ENCODE measurements at places on chromosomes 3 and 15.

DNA sequence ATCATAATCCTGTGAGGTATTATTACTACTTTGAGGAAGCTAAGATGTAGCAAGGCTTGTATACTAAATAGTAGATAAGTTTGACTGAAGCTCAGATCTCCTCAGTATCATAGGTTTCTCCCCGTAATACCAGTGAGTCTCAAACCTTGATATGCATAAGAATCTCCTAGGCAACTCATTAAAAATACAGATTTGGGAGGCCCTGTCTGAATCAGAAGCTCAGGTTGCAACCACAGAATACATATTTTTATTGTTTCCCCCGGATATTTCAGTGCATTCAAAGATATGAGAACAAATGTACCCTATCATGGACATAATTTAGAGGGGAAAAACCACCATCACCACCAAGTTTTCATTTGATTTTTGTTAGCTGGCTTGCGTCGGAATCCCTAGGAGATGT is 242.1 kb upstream of the C2CD4B start:
- DNase-seq, result peak; percentile 28

GRCh38 chr15:42511007-42511391 is 15.6 kb downstream of the SNAP23 start:
- DNase-seq, result peak; percentile 40

DNA sequence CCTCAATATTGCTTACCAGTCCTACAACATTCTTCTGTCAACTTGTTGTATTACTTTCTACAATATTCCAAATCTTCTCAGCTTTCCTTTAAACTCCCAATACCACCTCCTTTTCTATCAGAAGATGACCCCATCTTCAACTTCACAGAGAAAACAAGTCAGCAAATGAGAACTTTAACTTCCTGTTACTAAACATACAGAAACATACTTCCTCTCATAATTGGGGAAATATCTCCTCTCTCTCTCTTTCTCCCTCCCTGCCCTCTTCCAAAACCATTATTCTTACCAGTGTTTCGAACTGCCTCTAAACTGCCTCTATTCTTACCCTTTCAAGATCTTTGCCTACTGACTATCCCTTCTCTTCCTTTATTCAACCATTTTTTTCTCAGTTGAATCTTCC is 1.8 kb upstream of the SNAP23 start:
- no peak for DNase-seq

DNA sequence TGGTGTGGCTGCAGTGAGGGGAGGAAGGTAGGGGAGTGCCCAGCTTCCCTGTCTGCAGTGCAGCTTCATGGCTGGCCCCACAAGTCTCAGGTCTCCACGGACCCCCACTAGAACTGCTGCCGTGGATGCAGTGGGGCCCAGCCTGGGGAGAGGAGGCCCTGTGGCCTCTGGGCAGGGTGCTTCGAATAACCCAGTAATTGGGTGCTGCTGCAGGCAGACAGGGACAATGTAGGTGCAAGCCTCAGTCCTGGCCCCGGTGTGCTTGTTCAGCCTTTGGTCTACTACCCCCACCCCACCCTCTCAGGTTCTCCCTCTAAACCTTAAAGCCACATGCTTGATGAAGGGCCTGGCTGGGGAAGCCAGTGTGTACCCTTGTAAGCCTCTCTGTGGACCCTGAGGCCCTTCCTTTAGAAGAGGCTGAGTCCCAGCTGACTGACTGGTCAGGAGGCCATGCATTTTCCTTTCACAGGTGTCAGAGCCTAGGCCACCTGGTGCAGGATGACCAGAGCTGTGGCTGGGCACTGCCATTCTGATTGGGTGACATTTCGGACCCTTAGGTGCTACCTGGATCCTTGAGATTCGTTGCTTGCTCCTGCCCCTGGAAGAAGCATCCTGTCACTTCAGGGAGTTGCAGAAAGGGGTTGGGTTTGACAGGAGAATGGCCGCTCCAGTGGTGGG is 21.1 kb upstream of the EXOG start:
- no peak for DNase-seq

DNA sequence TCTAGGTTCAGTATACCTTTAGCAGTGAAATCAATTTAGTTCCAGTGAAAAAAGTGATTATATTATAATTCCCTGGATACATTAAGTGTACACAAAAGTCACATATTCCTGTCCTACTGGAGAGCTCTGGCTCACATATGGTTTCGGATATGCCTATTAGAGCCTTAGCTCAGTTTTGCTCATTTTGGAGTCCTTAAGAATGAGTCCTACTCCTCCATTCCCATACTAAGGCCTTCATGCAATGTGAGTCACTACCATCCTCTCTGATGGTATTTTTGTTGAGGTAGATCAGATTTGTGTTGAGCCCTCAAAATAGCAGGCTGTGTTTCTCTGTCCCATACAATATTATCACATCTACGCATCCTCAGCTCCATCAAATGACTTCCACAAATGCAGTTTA is 294.2 kb upstream of the COL8A1 start:
- DNase-seq, result peak; percentile 71

DNA sequence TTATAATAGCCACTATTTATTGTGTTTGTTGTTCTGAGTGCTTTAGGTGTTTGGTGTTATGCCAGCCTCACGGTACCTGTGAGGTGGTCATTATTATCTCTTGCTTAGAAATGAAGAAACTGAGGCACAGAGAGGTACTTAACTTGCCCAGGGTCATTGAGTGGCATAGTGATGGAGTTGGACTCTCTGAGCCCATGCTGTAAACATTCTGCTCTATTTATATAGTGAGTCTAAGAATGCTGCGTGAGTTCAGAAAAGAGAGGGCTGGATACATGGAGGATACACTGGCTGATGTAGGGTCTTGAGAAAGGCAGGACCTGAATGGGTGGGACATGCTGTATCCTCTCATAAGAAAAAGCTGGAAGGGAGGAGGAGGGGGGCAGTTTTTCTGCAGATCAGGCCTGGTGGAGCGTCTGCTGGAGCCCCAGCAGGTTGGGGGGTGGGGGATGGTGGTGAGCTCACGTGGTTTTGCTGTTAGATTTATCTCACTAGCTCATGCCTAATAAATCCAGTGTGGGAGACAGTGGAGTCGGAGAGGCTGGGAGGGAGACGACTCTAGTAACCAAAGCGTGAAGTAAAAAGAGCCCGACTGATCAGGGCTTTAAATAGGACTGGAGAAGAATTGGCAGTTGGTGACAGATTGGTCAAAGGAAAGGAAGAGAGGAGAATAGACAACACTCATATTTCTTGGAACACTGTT is 16.0 kb downstream of the MED12L start:
- no peak for DNase-seq

GRCh38 chr15:67249830-67250229 is 4.6 kb downstream of the AAGAB start:
- no peak for DNase-seq

DNA sequence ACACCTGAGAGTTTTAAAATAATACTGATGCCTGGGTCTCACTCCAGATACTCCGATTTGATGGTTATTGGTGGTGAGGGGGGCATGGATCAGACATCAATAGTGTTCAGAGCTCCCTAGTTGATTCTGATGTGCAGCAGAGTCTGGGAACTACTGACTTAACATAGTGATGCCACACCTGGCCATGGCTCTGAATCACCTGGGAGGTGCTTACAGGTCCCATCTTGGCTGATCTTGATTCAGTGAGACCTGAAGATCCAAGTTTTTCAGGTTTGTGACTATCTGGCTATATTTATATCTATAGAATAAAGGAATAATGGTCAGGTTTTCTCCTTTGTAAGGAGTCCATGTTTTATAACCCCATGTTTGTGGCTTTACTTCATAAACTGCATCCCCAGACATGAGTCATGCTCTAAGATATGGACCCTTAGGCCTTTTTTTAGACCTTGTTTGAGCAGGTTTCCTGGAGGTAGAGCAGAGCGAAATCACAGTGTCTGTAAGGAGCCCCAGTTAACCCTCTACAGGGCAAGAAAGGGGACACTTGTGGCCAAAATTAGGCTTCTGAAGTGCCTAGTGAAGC is 101.4 kb downstream of the LARS2 start:
- no peak for DNase-seq

DNA sequence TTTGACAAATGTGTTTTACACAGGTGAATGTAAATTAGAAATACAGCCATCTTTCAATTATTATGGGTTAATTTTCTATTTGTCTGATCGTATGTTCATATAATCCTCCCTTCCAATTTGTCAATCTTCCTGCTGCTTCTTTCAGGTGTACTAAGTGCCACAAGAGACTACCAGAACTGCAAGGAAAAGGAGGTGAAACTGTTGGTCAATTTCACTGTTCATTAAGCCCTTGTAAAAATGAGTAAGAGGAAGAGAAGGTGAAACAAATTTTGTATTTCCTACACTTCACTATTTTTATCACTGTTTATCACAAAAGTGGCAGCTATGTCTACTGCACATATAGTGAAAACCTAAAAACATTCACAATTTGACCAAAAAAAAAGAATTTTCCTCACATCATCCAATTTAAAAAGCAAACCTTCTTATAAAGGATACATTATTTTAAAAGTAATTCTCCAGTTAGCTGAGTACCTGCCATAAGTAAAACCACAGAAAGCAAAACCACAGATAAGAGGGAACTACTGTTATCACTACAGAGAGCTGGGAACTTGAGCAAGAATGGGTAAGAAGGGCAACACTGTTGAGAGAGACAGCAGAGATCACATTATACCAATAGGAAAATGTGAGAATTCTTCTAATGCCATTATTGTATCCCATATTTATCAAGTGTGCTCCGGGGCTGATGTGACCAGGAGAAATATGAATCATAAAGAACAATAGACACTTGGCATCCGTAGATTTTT is 163.0 kb downstream of the TBC1D5 start:
- peak; percentile 7 for DNase-seq

- DNase-seq, result no peak
Measured at GRCh38 chr3:55439657-55440056, 47.4 kb downstream of the WNT5A start.

DNA sequence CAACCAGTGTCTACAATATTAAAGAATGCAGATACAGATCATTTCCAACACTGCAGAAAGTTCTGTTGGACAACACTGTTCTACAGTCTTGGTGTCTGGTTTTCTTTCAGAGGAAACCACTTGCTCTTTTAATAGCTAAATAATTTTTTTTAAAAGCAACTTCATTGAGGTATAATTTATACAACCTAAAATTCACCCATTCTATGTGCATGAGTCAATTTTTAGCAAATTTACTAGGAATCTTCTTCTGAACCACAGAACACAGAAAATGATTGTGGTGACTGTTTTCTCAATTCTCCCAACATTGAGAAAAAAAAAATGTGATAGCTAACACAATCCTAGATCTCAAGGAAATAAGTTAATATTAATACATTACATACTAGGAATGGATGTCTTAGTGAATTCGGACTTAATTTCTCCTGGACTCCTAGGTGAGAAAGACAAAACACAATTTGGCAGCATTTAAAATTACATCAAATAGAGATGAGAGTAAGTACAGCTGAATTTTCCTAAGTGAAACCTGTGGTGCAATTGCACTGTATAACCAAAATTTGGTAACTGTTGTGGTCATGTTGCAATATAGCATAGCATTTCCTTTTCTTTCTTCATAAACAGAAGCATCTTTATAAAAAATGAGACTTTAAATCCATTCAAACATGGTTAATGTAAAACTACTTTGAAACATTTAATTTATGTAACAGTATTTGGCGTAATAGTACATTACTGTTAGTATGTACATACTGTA is 15.3 kb upstream of the PLCL2 start:
- peak; percentile 60 for DNase-seq

DNA sequence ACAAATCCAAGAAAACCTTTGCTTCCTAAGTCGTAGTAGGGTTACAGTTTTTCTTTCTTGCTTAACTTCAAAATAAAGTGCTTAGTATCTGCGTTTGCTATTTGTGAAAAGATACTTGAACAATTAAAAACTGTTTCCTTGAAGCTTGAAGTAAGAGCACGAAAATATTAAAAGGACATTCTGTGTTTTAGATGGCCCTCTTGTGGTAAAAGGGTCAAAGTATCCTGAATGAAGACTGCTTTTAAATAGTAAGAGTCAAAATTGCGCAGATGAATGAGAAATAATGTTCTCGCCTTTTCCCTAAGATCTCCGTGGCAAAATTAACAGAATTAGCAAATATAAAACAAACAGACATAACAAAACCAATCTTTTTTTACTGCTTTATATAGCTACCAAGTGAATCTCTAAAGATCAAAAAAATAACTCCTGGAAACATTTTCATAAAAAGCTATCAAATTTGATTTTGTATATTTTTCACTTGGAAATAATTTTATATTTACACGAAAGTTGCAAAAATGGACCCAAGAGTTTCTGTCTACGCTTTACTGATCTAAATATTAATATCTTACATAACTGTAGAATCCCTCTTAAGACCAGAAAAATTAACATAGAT is 175.4 kb downstream of the MBNL1 start:
- DNase-seq, result peak; percentile 60

DNA sequence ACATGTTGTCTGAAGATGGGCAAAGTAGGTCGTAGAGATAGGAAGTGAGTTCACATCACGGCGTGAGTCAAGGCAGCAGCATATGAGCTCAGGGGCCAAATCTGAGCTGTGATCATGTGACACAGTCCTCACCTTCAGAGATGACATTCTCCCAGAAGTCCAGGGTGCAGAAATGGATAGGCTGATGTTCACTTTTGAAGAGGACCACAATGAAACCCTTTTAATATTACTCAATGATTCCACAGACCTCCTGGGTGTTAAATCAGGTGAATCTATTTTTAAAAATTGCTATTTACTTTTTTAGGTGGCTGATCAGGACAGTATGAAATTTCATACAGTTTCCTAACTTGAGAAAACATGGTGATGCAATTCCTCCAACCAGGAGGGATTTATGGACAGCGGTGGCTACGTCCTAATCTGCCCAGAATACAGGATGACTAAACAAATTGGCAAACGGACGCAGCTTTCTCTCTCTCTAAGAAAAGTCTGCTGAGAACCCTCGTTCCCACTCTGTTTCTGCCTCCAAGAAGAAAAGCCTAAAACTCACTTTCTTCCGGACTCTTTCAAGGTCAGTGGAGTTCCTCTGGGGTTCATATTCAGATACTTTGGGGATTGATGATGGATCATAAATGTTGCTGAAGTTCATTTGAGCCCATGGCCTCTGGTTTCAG is 34.4 kb downstream of the B3GNT5 start:
- peak; percentile 65 for DNase-seq

DNA sequence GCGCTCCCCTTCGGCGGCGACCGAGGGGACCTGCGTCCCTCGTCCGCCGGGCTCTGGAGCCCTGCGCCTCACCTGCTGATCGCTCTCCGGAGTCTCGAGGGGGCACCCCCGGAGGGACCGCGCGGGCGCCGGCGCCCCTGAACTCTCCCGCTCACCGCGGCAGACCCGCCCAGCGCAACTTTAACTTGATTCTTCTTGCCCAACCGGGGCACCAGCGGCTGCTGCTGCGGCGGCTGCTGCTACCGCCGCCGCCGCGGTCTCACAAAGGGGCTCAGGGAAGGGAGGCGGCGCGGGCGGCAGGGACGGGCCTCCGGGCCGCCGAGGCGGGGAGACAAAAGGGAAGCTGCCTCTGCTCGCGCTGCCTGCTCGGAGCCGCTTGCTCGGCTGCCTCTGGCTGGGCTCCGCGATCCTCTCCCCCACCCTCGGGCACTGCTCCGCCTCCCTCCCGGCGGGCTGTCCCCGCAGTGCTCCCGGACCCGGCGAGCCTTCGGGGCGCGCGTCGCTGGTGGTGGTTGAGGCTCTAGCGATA is at the start of gene PPM1L:
TSS of gene PPM1L (plus strand) at position 456 of the 529 bp plus-strand sequence.
- peak; percentile 56 for DNase-seq
